ENCODE measurements at places on chromosomes 7 and 10.

- DNase-seq, result no peak
Observed at GRCh38 chr10:95756041-95756761, at the start of gene ENTPD1. Gene ENTPD1, plus strand, starts transcription at chr10:95756163. Its CDS starts 77 bp downstream, at chr10:95756240.

GRCh38 chr10:75097666-75098285 lies 13.7 kb upstream of the SAMD8 start:
- DNase-seq, result no peak

DNA sequence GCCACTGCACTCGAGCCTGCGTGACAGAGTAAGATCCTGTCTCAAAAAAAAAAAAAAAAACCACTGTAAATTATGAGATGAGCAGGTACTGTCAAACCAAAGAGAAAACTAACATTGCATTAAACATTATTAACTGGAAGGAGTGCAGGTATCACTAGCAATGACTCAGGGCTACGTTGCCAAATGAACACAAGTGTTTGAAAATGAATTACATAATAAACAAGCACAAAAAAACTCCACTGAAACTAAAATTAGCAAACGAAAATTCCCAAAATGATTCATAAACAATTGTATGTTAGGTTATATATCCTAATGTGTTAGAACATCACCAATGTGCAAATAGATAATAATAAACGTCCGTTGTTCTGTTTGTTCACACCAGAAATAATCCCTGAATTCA lies 42.8 kb downstream of the NSUN6 start:
- no peak for DNase-seq

DNA sequence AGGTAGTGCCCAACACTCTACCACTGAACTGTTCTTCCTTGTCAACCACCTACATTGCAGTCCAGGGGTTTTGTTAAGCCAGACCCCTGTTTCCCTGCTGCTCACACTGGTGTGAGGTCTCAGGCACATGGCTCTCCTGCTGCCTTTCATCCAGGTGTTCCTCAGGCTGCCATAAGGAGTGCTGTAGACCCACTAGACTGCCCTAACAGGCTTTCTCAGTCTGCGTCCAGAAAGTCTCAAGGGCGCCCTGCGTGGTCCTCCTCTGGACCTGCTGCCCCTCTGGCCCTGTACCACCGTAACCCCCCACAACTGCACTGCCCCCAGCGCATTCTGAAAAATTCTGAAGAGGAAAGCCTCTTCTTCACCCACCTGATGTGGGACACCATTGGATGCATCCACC lies 225.7 kb upstream of the ANKRD30A start:
- DNase-seq, result no peak

GRCh38 chr10:88232029-88232895 lies 350.9 kb downstream of the RNLS start:
- no peak for DNase-seq

DNA sequence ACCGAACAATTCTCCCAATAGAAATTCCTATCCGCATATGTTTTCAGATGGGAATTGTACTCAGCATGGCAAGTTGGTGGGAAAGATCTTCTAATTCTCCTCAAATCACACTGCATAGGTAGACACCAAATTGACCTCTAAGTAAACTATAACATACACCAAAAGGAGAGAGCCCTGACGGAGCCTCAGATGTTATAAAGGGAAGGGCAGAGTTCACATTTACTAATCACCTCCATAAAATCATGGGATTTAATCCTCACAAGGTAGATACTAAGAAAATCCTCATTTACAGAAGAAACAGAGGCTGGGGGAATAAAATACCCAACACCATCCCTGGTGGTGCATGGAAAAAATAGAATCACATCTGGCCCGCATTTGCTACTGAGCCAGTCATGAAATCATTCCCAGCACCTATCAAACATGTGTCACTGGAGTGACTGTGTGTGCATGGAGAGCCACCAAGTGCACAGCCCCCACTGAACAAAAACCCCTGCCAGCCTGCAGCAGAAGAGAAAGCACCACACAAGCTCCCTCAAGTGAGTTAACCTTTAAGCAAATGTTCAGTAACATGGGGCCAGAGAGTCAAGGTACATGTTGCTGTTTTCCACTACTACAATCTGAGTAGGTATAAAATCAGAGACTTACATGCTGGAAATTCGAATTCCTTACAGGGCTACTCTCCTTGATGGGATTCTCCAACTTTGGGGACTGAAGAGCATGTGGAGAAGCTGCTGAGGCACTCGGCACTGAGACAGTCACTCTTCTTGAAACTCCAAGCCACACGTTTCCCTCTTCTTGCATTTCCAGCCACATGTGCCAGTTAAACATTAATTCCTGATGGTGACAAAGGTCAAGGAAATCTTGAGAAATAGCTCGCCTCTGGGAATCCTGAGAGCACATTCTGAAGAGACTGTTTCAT lies at the start of gene DDC:
Gene DDC (minus strand): TSS at position 766 of the 919 bp plus-strand sequence. CDS start 21,320 bp downstream, outside the sequence.
- no peak for DNase-seq

- DNase-seq, result no peak
Observed at GRCh38 chr10:124632566-124632965, 111.6 kb downstream of the FAM53B start.

- no peak for DNase-seq
Observed at GRCh38 chr7:149569025-149569725, 71.6 kb upstream of the ZNF746 start.

DNA sequence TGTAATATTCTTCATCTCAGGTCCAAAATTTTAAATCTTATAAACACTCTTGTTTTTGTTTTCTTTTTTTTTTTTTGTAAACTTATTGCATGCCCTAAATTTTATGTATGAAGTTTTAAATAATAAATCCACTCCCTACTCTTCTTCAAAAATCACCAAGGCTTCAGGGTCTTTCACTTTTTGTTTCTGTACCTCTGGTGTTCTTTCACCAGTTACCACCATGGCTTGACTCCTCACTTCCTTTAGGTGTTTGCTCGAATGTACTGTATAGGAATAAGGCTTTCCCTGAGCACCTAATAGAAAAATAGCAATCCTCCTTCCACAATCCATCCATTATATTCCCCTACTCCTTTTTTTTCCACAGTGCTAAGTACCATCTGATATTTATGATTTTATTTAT lies 962.8 kb upstream of the POT1 start:
- no peak for DNase-seq

GRCh38 chr7:80833289-80834268 lies 85.3 kb downstream of the SEMA3C start:
- DNase-seq, result no peak

GRCh38 chr7:88539518-88539917 lies 220.0 kb upstream of the ZNF804B start:
- no peak for DNase-seq

DNA sequence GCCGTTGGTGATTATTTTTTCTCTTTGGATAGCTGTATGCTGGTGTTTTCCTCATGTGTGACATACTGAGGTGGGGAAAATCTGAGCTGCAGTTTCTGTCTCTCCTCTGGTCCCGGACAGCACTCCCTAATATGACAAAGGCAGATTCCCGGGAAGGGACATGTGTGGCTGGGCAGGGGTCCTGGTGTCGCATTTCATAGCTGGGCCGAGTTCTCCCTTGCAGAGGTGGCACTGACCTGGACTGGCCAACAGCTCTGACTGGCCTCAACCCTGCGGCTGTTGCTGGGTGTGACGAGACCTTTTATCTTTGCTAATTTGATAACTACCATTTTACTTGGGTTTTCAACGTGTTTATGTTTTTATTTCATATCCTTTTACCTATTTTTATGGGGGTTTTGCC lies 248.6 kb upstream of the TCERG1L start:
- DNase-seq, result no peak

- no peak for DNase-seq
Observed at GRCh38 chr7:43104874-43105520, 7.5 kb upstream of the HECW1 start.

GRCh38 chr7:16883918-16884317 lies 2.1 kb upstream of the AGR3 start:
- DNase-seq, result no peak

GRCh38 chr7:121620953-121621606 lies 225.0 kb upstream of the FAM3C start:
- DNase-seq, result no peak

DNA sequence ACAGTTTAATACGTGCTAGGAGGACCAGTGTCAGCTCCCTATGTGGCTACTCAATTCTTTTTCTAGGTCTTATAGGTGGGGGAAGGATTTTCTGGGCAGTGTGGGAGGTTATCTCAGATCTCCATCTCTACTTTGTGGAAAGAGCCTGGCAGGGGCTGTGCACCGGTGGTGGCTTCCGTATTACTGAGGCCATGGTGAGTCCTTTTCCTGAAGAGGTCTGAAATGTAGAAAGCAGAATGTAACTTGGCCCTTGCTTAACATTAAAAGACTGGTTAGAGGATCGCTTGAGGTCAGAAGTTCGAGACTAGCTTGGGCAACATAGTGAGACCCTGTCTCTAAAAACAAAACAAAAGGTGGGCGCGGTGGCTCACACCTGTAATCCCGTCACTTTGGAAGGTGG lies 2.7 kb upstream of the TPST1 start:
- no peak for DNase-seq

GRCh38 chr10:16993186-16993585 lies 136.4 kb downstream of the CUBN start:
- no peak for DNase-seq

- no peak for DNase-seq
Observed at GRCh38 chr7:88761779-88762178, 2.3 kb downstream of the ZNF804B start.

DNA sequence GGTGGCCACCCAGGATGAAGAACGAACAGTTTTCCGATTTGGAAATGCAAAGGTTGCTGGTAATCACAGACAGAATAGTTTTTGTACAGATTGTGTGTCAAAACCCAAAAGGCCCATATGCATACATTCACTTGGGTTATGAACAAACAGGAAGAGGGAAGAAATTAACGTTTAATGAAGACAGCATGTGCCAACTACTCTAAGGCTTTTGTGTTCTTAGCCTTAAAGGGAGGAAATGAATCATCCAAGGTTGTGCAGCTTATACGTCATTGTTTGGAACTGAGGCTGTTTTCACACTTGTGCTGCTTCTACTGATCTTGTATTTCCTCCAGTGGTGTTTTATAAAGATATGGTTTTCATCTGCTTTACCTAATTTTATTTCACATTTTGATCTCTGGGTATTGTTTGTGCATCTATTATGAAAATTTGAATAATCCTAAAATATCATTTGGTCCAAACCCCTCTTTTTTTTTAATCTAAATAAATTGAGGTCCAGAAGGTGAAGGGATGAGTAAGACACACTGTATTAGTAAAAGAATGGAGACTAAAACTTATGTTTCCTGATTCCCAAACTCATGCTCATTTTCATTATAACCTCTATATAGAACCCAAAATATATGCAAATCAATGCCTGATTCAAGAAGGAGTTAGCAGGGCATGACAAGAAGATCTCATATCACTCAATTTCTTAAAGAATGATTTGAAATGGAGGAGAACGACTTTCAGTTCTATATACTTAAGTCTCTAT lies 373.1 kb downstream of the THSD7A start:
- no peak for DNase-seq

- DNase-seq, result no peak
Observed at GRCh38 chr7:105621176-105621575, 39.9 kb upstream of the EFCAB10 start.

DNA sequence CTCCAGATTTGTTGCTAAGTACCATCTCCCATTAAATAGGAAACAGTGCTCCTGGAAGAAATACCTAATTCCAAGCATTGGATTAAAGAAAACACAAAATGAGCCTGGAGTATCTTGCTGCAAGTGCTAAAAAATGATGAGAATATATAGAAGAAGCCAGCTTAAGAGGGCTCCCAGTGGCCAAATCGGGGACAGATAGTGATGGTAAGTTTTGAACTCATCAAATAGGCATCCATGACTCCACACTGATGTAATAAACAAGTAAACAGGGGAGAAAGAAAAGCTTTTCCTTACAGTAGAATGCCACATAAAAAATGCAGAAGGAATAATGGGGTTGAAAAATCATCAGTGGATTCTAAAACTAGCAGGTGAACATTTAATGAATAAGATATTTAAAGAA lies 72.4 kb downstream of the CTTNBP2 start:
- no peak for DNase-seq

DNA sequence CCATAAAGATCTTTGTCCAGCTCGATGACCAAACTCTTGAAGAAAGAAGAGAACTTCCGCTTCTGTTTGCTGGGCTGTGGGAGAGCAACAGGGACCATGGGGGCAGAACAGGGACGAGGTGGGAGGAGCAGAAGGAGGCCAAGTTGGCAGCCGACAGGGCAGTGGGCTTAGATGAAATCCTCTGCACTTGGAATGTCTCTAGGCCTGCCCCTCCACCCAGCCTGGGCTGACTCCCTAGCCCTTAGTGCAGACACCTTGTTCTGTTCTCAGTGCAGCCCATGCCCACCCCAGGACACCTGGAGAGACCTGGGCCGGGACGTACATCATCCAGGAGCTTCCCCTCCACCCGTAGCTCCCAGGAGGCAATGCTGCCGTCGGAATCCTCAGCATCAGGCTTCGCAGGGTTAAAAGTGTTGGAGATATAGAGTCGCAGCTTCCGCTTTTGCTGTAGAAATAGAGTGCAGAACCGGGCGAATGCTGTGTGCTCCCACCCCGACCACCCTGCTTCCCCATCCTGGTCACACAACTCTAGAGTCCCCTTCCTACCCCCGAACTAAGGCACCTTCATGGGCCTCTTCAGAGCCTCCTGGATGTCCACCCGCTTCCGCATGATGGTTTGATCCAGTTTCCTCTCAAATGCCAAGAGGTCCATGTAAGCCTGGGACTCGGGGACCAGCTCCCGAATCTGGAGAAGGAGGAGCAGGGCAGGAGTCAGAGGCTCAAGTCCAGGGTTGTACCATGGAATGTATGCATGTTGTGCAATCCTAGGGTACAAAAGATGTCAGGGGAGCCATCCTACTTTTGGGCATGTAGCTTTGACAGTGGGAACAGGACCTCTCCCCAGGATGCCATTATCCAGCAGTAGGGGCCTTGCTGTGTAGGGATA lies 6.1 kb downstream of the SMARCD3 start:
- DNase-seq, result no peak

DNA sequence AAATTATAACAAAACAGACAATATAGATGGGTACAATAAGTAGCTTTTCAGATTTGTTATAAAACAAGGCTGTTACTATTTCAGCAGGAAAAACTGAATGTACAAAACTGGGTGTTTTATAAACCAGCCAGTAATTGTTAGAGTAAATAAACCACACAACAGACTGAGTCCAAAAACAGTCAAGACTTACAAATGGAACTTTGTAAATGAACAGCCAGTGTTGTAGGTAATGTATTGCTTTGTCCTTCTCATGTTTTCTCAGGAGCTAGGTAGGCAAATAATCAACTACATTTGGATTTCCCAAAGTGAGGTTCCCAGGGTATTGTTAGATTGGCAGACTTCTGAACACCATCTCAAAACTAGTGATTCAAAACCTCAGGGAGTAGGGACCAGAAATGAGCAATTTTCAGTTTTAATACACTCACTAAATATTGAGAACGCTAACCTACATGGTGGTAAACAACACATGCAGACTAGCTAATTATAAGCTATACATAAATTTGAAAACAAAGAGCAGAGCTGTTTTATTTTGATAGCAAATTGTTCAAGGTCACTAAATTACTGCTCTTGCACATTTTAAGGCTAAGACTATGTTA lies 36.2 kb downstream of the HERPUD2 start:
- DNase-seq, result no peak

- DNase-seq, result no peak
Observed at GRCh38 chr7:40720416-40720815, 585.6 kb downstream of the SUGCT start.

All from stimulated activated CD8-positive, alpha-beta memory T cell treated with anti-CD3 and anti-CD28 coated beads, Interleukin-2, amount 100 ng/mL, for 48 hours (primary cell).